ENCODE measurements at places on chromosomes 3 and 15.

DNA sequence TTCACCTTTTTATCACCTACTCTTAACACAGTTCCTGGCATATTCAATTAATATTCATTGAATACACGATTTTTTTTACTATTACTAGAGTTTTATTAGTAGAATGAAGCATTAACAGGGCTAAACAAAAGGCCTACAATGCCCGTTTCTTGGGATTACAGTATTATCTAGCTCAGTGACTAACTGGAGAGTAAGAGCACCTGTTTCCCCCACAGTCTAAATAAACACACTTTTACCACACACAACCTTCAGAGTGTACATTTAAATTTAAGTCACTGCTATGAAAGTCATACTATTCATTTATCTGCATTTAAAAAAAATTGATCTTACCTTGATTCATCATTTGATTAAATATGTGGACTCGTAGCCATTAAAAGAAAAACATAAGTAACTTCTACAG, 74.8 kb downstream of the PLOD2 start:
- no peaks in the 10 kb centered on the region for H3K27me3 ChIP-seq
- no peak overlapping the region for H3K4me3 ChIP-seq
- no peaks in the 10 kb centered on the region for H3K36me3 ChIP-seq
- no peaks in the 10 kb centered on the region for H3K4me1 ChIP-seq

DNA sequence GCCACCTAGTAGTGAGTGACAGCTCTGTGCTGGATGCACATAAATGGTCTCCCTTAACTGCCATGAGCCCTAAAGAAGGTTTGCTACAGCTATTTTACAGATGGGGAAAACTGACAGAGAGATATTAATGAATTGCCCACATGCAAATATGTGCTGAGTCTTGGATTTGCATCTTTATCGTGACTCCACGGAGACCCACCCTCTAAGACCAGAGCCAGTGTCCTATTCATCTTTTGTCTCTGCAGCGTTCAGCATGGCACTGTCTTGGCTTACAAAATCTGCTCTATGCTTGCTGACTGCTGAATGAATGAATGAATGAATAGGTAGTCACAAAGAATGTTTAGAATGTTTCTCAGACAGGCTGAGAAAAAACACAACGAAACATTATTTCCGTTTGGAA, 48.3 kb downstream of the BTD start:
- H3K27ac ChIP-seq: no peak overlapping the region
- no peaks in the 10 kb centered on the region for H3K27me3 ChIP-seq
- no peak overlapping the region for H3K4me3 ChIP-seq
- no peak for DNase-seq
- H3K36me3 ChIP-seq: no peaks in the 10 kb centered on the region

DNA sequence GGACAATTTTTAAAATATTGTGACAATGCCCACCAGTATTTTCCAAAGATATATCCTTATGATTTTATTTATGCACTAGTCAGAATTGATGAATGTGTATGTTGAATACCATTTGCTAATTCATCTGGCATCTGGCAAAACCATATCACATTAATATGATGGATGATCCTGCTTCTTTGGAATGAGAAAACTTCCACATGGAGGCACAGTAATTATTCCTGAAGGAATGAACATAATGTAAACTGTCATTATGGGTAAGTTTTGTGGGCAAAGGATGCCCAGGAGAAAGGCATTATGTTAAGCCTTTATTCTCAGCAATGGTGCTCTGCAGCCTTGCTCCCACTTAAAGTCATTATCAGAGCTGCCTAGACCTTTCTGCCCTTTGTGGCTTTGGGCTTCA, 113.0 kb upstream of the MME start:
- peaks cover 8% of the 10 kb centered on the region for H3K4me1 ChIP-seq
- no peak for DNase-seq
- H3K27ac ChIP-seq: no peak overlapping the region
- no peaks in the 10 kb centered on the region for H3K36me3 ChIP-seq
- peaks cover 3% of the 10 kb centered on the region for H3K27me3 ChIP-seq

DNA sequence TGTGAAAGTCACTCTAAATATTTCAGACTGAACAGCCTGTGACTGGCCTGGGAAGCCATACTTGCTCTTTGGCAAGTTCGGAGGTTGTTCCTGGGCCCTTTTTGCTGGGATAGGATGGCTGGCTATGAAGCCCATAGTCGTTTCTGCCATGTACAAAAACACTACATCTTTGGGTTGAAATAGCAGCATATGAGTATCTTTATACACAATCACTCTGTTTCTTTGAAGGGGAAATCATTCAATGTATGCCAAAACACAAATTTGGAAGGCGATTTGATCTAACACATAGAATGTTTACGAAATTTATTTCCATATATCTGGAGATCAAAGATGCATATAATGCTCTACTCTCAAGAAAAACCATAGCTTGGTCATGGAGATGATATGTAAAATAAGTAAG, 192.9 kb downstream of the SQOR start:
- H3K4me1 ChIP-seq: no peaks in the 10 kb centered on the region
- no peak overlapping the region for H3K27ac ChIP-seq
- no peak overlapping the region for H3K4me3 ChIP-seq
- DNase-seq: no peak
- no peaks in the 10 kb centered on the region for H3K36me3 ChIP-seq
- no peaks in the 10 kb centered on the region for H3K27me3 ChIP-seq

DNA sequence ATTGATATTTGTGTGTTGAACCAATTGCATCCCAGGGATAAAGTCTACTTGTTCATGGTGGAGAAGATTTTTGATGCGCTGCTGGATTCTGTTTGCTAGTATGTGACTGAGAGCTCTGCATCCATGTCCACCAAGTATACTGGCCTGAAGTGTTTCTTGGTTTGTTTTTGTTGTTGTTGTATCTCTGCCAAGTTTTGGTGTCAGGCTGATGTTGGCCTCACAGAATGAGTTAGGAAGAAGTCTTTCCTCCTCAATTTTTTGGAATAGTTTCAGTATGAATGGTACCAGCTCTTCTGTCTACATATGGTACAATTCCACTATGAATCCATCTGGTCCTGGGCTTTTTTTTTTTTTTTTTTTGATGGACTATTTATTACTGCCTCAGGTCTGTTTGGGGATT, 50.9 kb upstream of the OSTN start:
- no peak overlapping the region for H3K4me3 ChIP-seq
- DNase-seq: no peak

DNA sequence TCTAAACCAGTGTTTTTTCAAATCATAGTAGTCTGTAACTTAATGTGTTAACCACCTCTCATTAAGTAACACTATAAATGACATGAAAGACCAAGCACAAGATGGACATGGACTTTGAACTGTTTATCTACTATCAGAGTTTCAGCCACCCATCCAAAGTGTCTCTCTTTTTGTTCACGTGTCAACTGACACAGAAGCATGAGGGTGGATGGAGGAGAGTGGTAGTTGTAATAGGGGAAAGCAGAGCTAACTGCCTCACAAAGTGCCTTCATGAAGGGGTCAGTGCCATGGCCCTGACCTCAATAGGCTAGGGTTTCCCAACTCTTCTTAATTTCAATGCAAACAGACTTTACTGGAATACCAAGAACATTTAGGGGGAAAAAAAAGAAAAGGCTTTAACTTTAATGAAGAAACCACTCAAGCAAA, 32.1 kb upstream of the TRPM7 start:
- H3K27ac ChIP-seq: peak overlapping the region; percentile 77
- peaks cover 30% of the 10 kb centered on the region for H3K36me3 ChIP-seq
- no peaks in the 10 kb centered on the region for H3K27me3 ChIP-seq
- H3K4me1 ChIP-seq: no peaks in the 10 kb centered on the region
- no peak overlapping the region for H3K4me3 ChIP-seq

Data from type B pancreatic cell (in vitro differentiated cells).